Kidney (tissue), 22 donors: ENCODE measurements at places on chromosomes 12 and 14. TPM values are rescaled to one million over a fixed set of nuclear protein-coding genes. Genes with fewer than 3 reads are reported as not detected.

DNA sequence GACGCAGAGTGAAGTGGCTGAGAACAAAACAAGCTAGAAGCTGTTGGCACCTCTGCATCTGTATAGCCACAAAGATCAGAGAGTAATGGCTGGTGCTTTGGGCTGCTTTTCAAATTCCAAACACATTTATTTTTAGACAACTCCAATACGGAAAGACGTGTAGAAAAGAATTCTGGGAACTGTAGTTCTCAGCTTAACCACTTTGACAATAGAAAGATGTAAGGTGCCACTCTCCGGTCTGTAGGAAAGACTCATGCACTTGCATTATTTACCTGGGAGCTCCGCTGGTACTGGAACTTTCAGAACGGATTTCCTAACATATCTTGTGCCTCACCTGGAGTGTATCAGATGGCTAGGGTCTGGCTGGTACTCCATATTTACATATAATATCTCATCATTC is 1.8 kb upstream of the OR4K2 start:
- no peaks in the 10 kb centered on the region for H3K4me1 ChIP-seq
- no peaks in the 10 kb centered on the region for H3K36me3 ChIP-seq
- no peak for DNase-seq
- no peaks in the 10 kb centered on the region for H3K27me3 ChIP-seq

DNA sequence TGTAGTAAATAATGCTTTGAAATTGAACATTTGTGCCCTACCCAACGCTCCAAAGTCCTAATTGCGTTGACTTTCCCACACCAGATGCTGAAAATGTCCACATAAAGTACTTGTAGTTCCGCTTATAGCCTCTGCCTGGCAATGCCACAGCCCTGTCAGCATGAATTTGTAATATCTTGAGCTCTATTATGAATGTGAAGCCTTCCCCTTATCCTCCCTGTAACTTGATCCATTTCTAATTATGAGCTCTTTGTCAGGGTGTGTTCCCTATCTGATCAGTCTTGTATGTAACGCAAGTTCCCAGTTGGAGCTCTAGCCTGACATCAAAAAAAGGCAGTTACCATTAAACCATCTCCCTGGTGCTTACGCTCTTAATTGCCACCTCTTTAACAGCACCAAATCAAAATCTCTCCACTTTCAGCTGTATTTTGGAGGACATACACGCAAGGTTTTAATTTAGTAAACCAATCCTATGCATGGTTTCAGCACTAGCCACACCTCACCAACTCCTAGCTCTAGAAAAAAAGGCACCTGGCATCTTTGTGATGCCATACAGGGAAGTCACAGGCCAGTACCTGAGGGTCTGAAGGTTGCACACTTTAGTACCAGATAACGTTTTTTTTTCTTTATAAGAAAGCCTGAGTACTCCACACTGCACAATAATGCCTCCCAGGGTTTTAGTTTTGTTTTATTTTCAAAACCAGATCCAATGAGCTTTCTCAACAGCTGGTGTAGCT is 69.3 kb downstream of the EEA1 start:
- no peak overlapping the region for H3K27ac ChIP-seq
- H3K27me3 ChIP-seq, result no peaks in the 10 kb centered on the region
- H3K4me3 ChIP-seq, result no peak overlapping the region
- no peak for DNase-seq

- H3K4me1 ChIP-seq, result no peaks in the 10 kb centered on the region
- no peak for DNase-seq
- H3K36me3 ChIP-seq, result no peaks in the 10 kb centered on the region
- H3K4me3 ChIP-seq, result no peak overlapping the region
- no peak overlapping the region for H3K27ac ChIP-seq
Measured at GRCh38 chr12:71242511-71242910, 84.7 kb upstream of the TSPAN8 start.

GRCh38 chr14:51211149-51211548 is 28.9 kb upstream of the TMX1 start:
- no peak overlapping the region for H3K27ac ChIP-seq
- no peaks in the 10 kb centered on the region for H3K36me3 ChIP-seq
- no peaks in the 10 kb centered on the region for H3K4me1 ChIP-seq
- no peak overlapping the region for H3K4me3 ChIP-seq
- H3K27me3 ChIP-seq, result no peaks in the 10 kb centered on the region
- DNase-seq, result no peak

DNA sequence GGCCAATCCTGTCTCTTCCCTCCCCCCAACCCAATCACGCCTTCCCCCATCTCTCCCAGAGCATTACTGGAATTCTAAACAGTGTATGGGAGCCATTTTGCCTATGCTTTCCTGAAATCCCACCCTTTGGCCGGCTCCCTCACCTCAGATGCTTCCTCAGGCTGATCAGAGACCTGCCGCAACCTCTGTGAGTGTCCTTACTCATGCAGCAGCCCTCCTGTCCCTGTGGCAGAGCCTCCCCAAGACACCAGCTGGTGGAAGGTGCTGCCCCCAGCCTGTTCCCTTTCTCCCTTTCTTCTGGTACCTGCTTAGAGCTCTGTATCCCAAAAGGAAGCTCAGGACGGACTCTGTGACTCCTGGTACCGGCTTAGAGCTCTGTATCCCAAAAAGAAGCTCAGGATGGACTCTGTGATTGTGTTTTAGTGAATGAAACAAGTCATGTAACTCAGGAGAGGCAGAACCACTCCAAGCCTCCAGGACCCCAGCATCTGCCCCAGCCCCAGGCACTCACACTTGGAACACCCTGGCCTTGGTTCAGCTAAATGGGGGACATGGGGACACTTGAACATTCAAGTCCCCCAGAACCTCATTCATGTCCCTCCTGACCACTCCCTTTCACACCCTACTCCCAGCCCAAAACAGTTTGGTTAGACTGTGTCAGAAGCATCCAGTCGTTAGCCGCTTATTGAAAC is 29.3 kb upstream of the RIN3 start:
- no peaks in the 10 kb centered on the region for H3K4me1 ChIP-seq
- no peaks in the 10 kb centered on the region for H3K27me3 ChIP-seq
- no peak overlapping the region for H3K27ac ChIP-seq

DNA sequence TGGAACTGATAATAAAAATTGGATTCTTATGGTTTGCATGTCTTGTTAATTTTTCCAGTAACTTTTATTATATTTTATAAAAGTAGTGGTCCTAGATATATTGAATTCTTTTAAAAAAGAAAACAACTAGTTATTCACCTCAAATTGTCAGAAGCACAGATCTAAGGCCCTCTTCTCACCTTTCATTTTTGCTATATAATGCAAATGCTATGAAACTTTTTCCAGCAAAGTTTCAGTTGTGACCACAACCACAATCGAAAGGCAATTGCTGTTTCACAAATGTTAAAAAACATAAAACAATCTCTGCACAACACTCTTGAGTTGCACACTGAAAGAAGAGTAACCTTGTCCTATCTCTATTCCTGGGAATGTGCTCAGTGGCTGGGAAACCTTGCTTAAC is 479.8 kb upstream of the FLRT2 start:
- H3K27me3 ChIP-seq, result no peaks in the 10 kb centered on the region
- H3K4me3 ChIP-seq, result no peak overlapping the region
- no peak for DNase-seq

CDH24 gene
- total RNA-seq, result 5.1 TPM

DNA sequence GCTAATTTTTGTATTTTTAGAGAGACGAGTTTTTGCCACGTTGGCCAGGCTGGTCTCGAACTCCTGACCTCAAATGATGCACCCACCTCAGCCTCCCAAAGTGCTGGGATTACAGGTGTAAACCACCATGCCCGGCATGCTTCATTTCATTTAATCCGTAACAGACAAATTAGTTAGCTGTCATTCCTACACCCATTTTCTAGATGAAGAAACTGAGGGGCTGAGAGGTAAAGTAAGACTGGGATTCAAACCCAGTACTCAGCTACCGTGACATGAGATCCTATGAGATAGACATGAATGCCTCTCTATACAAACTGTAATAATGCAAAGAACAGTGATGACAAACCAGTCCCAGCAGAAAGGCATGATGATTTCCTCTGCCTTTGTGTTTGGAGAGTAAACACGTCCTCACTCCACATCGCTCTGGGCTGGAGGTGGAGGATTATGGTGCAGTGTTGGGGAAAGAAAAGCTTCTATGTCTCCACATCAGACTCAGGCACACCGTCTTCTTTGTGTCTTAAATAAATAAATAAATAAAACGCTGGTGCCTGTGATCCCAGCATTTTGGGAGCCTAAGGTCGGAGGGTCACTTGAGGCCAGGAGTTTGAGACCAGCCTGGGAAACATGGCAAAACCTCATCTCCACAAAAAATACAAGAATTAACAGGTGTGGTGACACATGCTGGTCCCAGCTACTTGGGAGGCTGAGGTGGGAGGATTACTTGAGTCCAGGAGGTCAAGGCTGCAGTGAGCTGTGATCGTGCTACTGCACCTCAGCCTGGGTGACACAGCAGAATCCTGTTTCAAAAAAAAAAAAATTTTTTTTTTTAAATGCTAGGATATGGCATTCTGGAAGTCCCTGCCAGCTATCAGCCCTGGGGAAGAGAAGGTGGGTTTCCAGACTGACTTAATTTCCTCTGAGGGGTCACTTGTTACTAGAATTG is 10.5 kb downstream of the VSX2 start:
- no peaks in the 10 kb centered on the region for H3K36me3 ChIP-seq
- no peak for DNase-seq
- H3K4me1 ChIP-seq, result no peaks in the 10 kb centered on the region
- H3K27ac ChIP-seq, result no peak overlapping the region
- H3K27me3 ChIP-seq, result no peaks in the 10 kb centered on the region

- no peak overlapping the region for H3K4me3 ChIP-seq
- H3K36me3 ChIP-seq, result no peaks in the 10 kb centered on the region
- no peak for DNase-seq
- H3K27me3 ChIP-seq, result no peaks in the 10 kb centered on the region
- H3K4me1 ChIP-seq, result no peaks in the 10 kb centered on the region
Measured at GRCh38 chr12:83779526-83779925, 1092.8 kb downstream of the TMTC2 start.
